Testis (tissue), 5 donors: ENCODE measurements at places on chromosomes 2 and 18.

- DNase-seq = no peak
Measured at GRCh38 chr2:177143444-177143843, 69.2 kb upstream of the HNRNPA3 start.

GRCh38 chr2:233130481-233131020 lies 70.4 kb downstream of the INPP5D start:
- DNase-seq = no peak

GRCh38 chr2:140929849-140930248 lies 1201.0 kb downstream of the LRP1B start:
- DNase-seq = no peak

GRCh38 chr2:188292348-188293239 lies 920 bp downstream of the GULP1 start:
- peak; percentile 91 for DNase-seq
